ENCODE measurements at places on chromosomes 3 and 15.

- no peak for DNase-seq
Observed at GRCh38 chr3:46280105-46280797, 38.0 kb downstream of the CCR3 start.

DNA sequence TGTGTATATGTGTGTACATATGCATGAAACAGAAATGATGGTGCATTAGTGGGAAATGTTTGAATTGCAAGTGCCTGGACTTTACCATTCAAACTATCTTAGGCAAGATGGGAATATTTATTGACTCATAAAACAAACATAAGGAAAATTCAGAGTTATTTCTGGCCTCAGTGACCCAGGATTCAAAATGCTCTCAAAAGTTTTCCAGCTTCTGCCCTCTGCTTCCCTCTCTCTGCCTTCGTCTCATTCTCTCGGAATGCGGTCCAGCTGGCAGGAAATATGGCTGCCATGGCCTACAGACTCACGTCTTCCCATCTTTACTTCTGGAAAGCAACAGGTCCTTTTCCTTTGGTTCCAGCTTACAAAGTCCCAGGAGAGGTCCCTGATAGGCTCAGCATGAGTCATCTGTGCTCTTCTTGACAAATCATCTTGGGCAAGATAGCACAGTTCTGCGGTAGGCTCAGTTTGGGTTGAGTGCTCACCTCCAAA, 8.7 kb upstream of the ZNF774 start:
- DNase-seq = no peak

GRCh38 chr3:116034794-116035193, 410.5 kb downstream of the LSAMP start:
- DNase-seq = no peak

DNA sequence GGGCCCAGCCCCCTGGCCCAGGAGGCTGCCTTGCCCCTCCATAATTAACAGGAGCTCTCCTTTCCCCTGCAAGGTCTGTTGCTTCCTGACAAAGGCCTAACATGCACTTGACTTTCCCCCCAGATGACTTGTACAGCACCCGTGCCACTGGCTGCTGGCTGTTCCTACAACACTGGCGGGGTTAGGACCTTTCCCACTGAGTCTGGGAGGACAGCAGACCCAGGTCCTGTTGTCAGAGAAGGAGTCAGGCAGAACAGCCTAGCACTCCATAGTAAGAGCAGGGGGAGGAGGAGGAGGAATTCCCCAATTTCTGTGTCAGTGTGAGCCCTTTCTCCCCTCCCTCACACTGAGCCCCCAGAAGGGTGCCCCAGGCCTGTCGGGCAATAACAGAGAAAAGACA, 99.2 kb downstream of the CORO2B start:
- DNase-seq = no peak

GRCh38 chr15:32936283-32936918, 218.6 kb downstream of the GREM1 start:
- peak; percentile 11 for DNase-seq

- DNase-seq = peak; percentile 93
Observed at GRCh38 chr15:74541494-74542165, 610 bp downstream of the ARID3B start.
